RKO (cell line): ENCODE measurements at places on chromosomes 3 and 15.

GRCh38 chr3:31193871-31194270 lies 299.4 kb upstream of the GADL1 start:
- no peak for DNase-seq

- DNase-seq, result peak; percentile 41
These were observed 117.7 kb downstream of the GBE1 start for GRCh38 chr3:81643721-81644120.

DNA sequence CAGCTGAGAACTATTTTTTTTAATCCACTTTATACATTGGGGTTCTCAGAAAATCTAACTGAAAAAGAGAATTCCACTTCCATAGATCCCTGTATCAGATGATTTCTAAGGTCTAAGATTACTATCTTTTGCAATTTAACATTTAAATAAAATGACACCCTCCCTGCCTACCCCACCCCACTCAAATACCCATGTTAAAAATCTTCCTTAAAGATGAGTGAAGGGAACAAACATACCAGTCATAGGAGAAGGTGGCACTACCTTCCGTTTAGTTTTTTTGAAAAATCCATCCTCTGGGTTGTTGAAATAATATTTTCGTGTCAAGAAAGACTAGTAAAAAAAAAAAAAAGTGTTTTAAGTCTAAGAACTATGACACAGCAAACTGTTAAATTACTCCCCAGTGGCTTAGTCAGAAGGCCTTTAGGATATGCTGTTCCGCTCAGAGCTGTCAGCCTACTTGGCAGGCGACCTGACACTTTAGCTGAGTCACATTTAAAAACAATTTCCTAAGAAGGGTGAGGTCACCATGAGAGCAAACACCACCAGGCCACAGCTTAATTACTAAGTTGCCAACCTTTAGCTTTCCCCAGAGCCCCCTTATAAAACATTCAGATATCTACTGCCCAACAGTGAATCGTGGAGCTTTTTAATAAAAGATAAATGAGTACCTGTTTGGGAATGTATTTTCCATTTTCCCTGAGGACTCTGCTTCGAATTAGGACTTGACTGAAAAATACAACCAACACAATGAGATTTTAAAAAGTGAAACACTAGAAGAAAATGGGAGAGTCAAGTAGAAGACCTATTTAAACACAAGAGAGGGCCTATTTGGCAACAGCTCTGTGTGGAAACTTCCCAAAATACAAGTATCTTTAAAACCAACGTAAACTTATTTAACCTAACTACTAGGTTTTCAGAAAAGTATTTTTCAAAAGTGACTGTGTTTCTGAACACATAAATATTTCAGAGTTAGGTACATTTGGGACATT lies 9.6 kb downstream of the EMC3 start:
- peak; percentile 98 for DNase-seq

- DNase-seq, result no peak
These were observed 12.6 kb downstream of the CCR5 start for GRCh38 chr3:46383211-46383950.

GRCh38 chr15:32972686-32973085 lies 221.8 kb downstream of the FMN1 start:
- no peak for DNase-seq

DNA sequence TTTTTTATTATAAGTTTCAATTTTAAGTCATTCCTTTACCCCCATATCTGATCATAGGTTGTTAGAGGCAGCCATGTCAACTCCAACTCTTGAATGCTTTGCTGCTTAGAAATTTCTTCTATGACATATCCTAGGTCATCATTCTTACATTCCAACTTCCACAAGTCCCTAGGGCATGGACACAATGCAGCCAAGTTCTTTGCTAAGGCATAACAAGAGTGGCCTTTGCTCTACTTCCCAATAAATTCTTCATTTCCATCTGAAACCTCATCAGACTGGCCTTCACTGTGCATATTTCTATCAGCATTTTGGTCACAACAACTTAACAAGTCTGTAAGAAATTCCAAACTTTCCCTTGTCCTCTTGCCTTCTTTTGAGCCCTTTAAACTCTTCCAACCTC lies 28.5 kb downstream of the TRIM42 start:
- no peak for DNase-seq

- DNase-seq, result no peak
These were observed 30.9 kb upstream of the VPS8 start for GRCh38 chr3:184780981-184781515.

DNA sequence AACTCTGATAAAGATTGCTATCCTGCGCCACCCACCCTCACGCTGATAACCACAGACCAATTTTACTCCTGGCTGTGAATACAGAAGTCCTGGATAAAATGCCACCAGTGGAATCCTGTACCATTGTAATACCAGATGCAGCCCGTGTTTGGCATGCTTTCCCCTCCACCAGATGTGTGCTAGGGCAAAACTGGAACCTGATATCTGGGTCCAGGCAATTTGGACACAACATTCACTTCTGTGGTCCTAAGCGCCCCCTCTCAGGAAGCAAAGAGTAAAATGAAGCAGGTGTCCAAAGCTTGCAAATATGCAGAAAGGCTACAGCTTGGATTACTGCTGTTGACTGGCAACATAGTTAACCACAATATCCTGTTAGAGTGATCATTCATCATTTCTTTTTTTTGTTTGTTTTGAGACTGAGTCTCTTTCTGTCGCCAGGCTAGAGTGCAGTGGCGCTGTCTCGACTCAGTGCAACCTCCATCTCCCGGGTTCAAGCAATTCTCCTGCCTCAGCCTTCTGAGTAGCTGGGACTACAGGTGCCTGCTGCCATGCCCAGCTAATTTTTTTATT lies 32.8 kb downstream of the LOXL1 start:
- peak; percentile 29 for DNase-seq

DNA sequence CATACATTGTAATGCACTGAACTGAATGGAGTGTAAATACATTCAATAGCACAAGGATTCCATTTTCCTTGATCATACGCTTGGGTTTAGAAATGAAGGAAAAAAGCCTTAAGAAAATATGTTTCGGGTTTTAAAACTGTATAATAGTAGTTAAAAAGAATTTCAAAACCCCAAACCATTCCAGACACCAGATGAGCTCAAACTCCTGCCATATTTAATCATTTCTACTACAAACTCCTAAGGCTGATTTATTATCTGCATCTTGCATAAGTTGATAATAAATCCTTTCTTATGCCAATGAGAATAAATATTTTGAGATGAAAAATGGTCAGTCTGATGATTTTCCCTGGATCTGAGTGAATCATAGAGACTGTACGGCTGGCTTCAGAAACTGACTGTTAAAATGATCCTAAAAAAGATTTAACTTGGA lies 51.0 kb downstream of the NR1D2 start:
- DNase-seq, result no peak

- DNase-seq, result no peak
These were observed 495 bp upstream of the MYEF2 start for GRCh38 chr15:48178648-48178931.

DNA sequence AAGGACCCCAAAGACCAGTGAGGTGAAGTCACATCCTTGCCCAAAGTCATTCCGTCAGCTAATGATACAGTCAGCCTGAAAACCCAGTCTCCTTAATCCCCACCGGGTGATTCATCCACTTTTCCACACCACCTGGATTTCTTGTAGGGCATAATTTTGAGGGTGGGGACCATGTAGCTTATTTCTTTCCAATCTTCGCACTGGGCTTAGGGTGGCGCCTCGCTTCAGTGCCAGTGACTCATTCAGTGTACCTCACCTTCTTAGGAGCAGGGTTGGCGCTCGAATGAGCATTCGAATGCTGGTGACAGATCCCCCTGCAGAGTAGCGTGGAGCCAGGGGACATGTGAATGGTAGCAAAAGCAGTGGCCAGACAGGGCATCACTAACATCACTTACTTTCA lies 24.0 kb downstream of the BMF start:
- peak; percentile 23 for DNase-seq
